ENCODE measurements at places on chromosomes 3 and 15.

DNA sequence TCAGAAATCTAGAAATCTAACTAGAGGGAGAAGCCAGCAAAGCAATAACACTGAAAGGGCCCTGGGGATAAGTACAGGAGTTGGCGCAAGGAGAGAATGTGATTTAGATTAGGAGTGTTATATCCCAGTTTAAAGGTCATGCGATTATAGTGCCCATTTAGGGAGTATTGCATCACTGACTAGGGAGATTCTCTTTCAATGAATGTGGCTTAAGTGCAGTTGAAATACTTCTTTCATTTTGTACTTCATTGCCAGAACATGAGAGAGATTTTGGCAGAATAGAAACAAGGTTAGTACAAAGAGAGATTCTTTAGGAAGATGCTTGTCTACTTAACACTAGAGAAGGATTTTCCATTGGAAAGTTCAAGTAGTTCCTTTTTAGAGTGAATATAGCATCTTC is 13.9 kb downstream of the ROBO2 start:
- no peak for DNase-seq

- no peak for DNase-seq
Observed at GRCh38 chr15:37888356-37888755, 46.1 kb upstream of the TMCO5A start.

- DNase-seq: no peak
Observed at GRCh38 chr3:56468184-56469106, at the start of gene ERC2. TSS of gene ERC2 (minus strand) at chr3:56468467.

DNA sequence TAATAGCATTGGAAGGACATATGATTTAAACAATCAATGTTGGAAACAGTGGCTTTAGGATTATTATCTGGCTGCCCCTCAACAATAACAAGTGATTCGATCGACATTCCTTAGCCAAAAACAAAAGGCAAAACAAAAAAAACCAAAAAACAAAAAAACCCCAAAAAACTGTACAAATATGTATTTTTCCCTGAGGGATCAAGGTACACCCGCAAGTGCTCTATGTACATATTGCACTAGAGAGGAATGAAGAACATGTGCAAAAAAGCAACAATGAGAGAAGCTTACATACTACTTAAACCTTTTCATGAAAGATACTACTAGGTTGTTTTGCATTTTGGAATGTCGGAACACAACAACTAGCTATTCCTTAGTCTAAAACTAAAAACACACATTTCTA is 14.2 kb upstream of the ICE2 start:
- DNase-seq: no peak

GRCh38 chr3:44421280-44421679 is 56.2 kb downstream of the ZNF445 start:
- DNase-seq: no peak

All from CD4-positive, alpha-beta T cell treated with Interleukin-15 for 4 hours (primary cell).